Naive thymus-derived CD4-positive, alpha-beta T cell (primary cell): ENCODE measurements at places on chromosomes 13 and 19. TPM values are rescaled to one million over a fixed set of nuclear protein-coding genes. Genes with fewer than 3 reads are reported as not detected.

DNA sequence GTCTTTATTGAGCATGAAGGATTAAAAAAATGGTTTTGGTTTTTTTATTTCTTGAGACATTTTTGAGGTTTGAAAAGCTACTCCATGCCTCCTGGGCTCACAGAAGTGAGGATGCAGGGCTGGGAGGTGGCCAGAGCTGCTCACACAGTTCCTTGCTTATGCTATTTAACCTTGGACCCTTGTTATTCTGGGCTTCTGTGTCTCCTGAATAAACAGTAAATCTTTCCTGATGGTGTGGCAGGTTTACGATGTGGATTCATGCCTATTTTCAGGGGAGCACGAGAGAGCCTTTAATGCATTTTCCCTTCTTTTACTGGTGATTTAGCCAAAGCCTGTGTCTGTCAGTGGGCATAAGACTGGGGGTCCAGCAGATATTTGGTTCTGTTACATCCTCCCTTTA lies 34.3 kb upstream of the PCDH8 start:
- DNase-seq = no peak

DNA sequence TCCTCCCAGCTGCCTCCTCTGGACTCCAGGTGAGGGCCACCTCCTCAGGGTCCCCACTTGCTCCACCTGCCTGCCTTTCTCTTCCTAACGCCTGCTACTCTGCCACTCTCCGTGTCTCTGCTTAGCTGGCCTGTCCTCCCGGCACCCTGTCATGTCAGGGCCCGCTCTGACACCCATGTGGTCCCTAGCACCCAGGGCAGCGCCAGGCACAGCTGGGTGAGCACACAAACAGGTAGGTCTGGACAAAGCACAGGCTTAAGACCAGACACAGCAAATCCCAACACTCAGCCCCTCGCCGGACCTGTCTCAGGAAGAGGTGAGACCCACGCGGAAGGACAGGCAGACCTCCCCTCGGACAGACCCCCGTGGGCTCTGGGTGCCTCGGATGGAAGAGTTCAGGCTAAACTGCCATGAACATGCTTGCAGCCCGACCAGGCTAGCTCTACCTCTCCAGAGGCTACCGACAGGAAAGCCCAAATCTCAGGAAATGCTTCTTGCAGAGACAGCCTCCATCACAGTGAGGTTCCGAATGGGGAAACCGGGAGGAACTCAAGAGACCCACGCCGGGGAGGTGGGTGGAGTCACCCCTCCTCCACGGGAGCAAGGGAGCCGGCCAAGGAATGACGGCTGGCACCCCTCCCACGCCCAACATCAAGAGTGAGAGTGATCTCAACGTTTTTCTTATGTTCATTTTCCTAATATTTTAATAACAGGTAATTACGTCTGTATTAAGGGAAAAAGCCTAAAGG lies 12.5 kb downstream of the ZNF787 start:
- DNase-seq = no peak

GRCh38 chr19:18440415-18440877 lies 2.5 kb upstream of the ISYNA1 start:
- DNase-seq = no peak

GRCh38 chr19:10227026-10227971 lies 3.8 kb downstream of the S1PR2 start:
- no peak for DNase-seq

DNA sequence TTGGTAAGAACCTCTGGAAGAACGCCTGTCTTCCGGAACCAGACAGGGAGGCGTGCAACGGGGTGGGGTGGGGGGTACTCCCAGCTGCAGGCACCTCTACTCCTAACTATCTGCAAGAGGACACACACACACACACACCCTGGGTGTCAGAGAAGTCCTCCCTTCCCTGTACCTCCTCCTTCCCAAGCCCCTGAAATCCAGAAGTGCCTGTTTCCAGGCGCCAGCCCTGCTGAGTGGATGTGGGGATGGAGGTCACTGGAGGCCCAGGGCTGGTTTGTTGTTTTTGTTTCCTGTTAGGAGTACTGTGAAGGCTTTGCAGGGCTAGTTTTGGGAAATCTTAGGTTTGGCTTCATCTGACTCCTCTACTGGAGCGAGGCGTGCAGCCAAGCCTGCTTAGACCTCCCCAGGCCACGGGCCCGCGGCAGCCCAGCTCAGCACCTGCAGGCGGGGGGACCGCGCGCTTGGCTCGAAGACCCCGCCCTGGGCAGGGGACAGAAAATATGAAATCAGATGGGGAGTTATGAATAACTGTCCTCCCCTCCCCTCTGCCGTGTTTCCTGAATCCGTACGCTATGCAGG lies 36.4 kb downstream of the SOX1 start:
- no peak for DNase-seq

DNA sequence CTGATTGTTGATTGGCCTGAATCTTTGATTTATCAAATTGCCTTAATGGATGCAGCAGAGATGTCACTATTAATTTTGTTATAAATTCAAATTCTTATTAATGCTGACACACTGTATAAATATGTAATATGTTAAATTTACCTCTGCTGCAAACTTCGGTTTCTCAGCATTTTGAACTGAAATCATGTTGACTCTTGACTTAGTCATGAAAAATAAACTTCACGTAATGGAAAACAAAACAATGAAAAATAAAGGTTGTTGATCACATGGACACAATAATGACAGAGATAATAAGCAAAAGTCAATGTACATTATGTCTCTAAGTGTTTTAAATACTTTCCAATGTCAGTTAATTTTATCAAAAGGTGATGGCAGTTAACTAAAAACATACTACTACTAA lies 827.6 kb downstream of the PCDH9 start:
- no peak for DNase-seq

- no peak for DNase-seq
Observed at GRCh38 chr19:14507704-14508542, 10.3 kb downstream of the DNAJB1 start.

DNA sequence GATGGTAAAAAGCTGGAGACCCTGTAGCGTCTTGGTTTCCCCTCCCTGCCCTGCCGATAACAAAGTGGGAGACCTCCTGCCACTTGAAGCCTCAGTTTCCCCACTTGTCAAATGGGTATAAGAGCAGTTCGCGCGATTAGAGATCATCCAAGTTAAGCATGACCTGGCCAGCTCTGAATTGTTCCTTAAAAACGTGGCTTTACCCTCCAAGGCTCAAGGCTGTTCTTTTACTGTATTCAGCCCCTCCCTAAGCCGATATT lies 421 bp downstream of the TNPO2 start:
- DNase-seq = no peak

- no peak for DNase-seq
Observed at GRCh38 chr13:26476111-26476781, 81.2 kb upstream of the WASF3 start.

DNA sequence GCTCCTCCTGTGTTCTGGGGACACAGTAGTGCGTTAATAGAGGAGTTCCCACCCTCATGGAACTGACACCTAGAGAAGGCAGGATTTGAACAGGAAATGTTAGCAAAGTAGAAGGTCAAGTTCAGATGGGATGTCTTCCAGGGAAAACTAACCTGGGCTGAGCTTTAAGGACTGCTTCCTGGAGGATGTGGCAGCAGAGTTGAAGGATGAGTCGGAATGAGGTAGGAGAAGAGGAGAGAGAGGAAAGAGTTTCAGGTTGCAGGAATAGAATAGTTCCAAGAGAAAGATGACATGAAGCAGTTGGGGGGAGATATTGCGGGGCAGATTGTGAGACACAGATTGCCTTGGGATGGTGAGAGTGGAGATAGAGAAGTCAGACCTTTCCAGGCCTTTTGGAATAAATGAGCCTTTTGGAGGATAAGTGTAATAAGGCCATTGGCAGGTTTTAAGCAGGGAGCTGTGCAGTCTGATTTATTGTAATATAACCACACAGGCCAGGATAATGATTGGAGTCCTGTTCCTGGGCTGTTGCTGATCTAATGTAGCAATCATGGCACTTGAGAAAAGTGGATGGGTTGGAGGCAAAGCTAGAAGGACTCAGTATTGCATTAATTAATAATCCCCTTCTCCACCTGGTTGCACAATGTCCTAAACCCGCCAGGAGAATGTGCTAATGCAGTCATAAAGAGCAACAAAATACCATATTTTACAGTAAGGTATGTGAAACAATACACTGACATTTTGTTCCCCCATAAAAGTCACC lies 205.4 kb downstream of the SHISA2 start:
- DNase-seq = no peak

DNA sequence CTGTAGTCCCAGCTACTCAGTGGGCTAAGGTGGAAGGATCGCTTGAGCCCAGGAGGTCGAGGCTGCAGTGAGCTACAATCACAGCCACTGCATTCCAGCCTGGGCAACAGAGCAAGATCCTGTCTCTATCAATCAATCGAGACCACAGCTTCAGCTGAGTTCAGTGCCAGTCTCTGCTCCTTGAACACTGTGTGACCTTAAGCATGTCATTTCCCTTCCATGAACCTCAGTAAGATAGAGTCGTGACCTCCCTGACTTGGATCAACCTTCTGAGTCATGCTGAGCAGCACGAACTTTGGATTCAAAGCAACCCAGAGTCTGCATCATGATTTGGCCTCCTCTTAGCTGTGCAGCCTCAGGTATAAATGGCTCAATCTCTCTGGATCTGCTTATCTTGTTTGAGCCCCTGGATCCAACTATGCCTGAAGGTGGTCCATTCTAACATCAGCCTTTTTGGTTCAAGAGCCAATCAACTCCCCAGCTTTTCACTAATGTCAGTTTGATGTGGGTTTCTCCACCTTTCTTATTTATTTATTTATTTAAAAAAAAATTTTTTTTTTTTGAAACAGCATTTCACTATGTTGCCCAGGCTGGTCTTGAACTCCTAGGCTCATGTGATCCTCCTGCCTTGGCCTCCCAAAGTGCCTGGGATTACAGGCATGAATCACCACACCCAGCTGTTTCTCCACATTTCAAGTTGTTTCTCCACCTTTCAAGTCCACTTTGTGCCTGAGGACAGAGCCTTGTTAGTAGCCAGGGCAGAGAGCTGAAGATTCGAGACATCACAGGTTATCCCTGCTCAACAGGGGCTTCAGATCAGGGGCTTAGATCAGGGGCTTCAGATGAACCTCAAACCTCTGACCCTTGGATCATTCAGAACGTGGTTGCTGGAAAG lies 26.4 kb downstream of the PTPRS start:
- no peak for DNase-seq

GRCh38 chr19:37227996-37228395 lies 10.0 kb downstream of the ZNF383 start:
- no peak for DNase-seq

GRCh38 chr19:3773814-3774515 lies 1.9 kb upstream of the RAX2 start:
- DNase-seq = no peak

DNA sequence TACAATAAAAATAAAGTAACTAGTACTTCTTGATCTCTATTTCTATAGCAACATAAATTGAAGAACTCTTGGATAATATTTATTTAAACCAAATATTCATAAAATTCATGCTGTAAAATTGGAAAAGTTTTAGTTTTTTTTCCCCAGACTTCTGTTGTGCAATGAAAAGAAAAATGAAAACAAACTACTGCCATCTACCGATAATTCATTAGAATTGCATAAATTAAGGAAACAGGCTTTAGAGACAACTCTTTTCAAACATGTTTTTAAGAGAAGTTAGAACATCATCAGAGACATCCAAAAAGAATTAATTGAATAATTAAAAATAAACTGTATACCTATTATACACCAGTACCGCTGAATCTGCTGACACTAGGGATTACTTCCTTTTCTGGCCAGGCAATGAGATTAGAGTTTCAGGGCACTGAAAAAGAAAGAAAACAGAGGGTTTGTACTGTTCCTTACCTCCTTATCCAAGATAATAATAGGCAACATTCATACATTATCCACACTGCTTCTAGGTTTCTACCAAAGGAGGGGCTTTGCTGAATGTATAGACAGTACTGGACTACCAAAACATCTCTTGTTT lies 4.9 kb downstream of the CCDC122 start:
- no peak for DNase-seq

DNA sequence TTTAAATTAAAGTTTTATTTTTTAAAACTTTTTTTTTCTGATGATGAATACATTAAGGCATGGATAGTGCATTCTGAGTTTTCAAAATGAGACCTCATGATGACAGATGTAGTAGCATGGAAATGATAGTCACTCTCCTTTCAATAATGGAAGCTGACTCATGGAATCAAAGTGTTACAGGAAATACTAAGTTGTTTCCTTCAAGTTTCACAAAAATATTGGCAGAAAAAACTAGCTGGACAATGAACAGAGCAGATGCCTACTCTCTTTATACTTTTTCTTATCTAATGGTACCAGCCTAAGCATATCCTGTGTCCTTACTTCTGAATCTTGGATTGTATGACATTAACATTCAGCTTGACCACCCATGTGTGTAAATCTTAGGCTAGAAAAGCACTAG lies 1337.3 kb downstream of the PCDH9 start:
- no peak for DNase-seq

GRCh38 chr13:50283017-50283416 lies 267.8 kb downstream of the KCNRG start:
- DNase-seq = no peak

The SIGLEC8 gene
- total RNA-seq = not detected

The SPACA4 gene
- not detected for total RNA-seq

The SH2D3A gene
- 25.1 and 27.9 TPM in 2 replicates for total RNA-seq

The TEAD2 gene
- total RNA-seq = 0.29 TPM
